ENCODE measurements at places on chromosomes 3 and 15.

- DNase-seq = no peak
Observed at GRCh38 chr15:57604507-57604906, 12.8 kb downstream of the MYZAP start.

DNA sequence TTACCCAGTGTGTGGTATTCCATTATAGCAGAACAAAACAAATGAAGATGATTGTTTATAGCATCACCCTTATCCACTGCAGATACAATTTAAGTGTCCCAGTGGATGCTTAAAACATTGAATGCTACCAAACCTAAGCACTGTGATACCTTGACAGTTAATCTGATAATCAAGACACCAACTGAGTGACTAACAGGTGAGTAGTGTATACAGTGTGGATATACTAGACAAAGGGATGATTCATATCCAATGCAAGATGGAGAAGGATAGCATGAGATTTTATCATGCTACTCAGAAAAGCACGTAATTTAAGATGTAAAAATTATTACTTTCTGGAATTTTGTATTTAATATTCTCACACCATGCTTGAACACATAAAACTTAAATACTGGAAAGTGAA, 1449.0 kb downstream of the OTOL1 start:
- no peak for DNase-seq

GRCh38 chr3:33424606-33425452, 15.4 kb downstream of the UBP1 start:
- no peak for DNase-seq

- no peak for DNase-seq
Observed at GRCh38 chr3:2261747-2262146, 163.1 kb downstream of the CNTN4 start.

GRCh38 chr15:55164284-55164683, 32.5 kb downstream of the RSL24D1 start:
- no peak for DNase-seq

- no peak for DNase-seq
Observed at GRCh38 chr15:51991141-51991540, 19.6 kb upstream of the LEO1 start.

GRCh38 chr15:29449136-29449535, 179.5 kb upstream of the NSMCE3 start:
- no peak for DNase-seq

- DNase-seq = peak; percentile 18
Observed at GRCh38 chr3:146218880-146219866, 31.7 kb downstream of the PLSCR4 start.

DNA sequence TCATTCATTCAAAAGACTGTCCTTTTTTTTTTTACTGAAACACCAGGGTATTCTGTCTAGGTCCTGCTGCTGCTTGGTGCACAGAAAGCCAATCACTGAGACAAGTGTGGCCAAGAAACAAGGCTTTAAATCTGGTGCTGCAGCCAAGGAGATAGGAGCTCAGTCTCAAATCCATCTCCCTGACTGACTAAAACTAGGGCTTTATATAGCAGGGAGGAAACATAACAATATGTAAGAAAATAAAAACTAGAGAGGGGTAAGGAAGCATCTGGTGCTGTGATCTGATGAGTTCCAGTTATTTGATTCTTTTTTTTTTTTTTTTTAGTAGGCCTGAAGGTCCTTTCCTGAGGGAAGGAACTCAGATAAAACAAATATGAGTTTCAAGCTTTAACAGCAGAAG, 139.8 kb downstream of the ATG7 start:
- no peak for DNase-seq

DNA sequence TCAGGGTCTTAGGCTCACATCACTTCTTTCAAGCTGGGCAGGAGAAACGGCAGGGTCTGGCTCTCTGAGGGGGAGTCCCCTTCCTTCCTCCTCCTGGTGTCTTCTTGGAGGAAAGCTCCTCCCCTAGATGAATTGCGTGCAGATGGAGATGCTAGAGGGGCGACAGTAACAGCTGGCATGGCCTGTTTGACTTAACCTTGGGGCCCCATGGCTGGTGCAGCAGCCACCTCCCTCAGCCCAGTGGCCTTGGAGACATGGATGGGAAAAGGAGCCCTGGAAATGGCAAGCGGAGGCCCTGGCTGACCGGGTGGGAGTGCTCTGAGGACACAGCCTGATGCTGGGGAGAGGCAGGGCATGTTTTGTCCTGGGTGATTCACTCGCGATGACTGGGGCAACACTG, 20.2 kb downstream of the PAK6 start:
- no peak for DNase-seq

DNA sequence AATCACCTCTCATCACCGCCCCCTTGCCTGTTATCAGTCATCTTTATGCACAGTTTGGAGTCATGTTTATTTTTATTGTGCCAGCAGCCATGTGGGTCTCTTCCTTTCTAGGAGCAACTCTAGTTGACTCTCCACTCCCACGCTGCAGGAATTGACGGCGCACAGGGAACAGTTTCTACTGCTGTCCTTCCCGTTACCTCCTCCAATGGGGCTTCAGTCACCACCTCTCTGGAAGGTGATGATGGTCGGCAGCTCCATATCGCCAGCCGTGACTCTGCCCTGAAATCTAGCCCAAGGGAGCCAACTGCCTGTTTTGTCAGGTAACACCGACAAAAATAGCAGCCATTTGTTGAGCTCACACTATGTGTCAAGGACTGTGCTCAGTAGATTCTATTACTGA, 35.6 kb upstream of the FAM107A start:
- DNase-seq = no peak

DNA sequence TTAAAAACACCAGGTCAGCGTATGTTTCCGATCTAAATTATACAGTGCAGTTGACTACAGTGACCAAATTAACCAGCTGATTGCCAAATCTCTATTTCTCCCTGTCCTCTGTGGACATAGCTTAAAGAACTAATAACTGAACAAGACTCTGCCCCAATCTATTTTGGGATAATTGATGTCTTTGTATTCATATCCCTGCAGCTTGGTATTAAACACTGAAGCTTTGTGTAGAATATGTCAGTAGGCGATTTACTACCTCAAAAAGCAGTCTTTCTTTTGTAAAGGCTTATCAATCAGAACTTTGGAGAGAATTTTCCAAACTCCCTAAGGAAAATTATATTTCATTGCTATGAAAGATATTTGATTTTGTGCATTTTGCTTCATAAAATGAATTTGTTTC, 258.2 kb downstream of the SOX2 start:
- no peak for DNase-seq

DNA sequence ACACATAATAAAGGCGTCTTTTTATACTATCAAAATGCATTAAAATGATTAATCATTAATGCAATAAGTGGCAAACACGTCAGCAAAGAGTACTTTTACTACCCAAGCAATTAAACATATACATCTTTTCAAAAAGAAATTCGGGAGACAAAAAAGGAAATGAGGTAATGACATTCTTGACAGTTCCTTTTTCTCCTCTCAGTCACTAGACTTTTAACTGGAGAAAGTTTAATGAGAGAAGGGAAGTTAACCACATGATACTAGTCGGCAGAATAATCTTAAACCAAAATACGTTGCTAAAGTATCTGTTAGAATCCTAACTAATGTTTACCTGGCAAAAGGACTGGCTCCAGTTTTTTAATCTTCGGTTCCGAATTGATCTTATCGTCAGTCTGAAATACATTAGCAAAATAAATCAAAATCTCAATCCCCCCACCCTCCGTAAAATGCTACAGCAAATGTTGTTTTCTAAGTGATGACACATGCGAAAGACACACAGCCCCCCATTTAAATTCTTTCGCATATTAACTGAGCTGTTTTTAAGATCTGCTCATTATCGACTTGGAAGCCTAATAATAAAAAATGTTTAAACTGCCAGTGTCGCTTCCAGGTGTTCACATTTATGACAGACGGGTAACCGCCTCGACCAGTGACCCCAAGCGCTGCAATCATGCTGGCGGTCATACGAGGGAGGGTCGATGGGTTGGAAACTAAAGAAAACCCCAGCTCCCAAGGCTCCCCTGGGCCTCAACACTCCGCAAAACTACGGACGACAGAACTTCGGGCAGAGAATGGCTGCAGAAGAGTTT, 778 bp downstream of the MTMR10 start:
- DNase-seq = no peak

Measured in activated CD4-positive, alpha-beta T cell treated with anti-CD3 and anti-CD28 coated beads, Interleukin-10, Interleukin-2, amounts not matched to agents 100 ng/mL and 50 ng/mL, durations not matched to agents 16 hours and 8 hours (primary cell).